ENCODE measurements at places on chromosomes 7 and 10.

- DNase-seq: no peak
Observed at GRCh38 chr7:7607010-7607409, 33.5 kb upstream of the UMAD1 start.

DNA sequence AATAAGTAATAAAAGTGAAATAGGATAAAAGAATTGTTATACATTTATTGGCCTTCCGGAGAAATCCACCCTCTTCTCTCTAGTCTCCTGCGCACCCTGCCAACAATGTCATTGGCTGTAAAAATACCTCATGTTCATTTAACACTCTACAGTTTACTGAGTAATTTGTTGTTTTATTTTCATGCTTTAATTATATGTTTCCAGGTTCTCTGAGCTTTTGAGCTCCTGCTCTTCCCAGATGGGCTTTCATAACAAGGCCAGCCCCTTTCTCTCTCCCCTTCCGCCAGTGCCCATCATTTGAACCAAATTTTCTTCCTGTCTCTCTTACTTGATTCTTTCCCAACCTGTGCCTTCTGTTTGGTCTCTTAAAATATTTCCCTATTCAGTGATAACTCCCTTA lies 144.6 kb upstream of the PRSS1 start:
- no peak for DNase-seq

GRCh38 chr7:101519324-101520023 lies 109.6 kb downstream of the MYL10 start:
- peak; percentile 87 for DNase-seq

- DNase-seq: no peak
Observed at GRCh38 chr7:106365252-106366005, 80.6 kb upstream of the NAMPT start.

GRCh38 chr7:4074994-4075393 lies 607.1 kb upstream of the FOXK1 start:
- DNase-seq: no peak

DNA sequence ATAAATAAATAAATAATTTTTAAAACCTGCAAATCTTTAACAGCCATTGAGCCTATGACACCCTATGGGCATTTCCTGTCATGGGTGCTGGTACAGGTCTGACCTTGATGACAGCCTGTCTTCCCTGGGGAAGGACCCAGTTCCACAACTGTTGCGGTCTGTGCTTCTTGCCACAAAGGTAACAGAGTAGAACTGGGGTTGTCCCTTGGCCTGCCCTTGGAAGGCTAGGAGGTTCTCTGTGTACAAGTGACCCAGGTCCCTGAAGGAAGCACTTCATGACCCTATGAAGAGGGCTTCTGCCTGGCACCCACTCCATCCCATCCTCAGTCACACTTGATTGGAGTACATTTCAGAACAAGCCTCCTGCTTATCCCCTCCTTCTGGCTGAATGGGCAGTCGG lies 66.9 kb downstream of the OGDH start:
- no peak for DNase-seq

DNA sequence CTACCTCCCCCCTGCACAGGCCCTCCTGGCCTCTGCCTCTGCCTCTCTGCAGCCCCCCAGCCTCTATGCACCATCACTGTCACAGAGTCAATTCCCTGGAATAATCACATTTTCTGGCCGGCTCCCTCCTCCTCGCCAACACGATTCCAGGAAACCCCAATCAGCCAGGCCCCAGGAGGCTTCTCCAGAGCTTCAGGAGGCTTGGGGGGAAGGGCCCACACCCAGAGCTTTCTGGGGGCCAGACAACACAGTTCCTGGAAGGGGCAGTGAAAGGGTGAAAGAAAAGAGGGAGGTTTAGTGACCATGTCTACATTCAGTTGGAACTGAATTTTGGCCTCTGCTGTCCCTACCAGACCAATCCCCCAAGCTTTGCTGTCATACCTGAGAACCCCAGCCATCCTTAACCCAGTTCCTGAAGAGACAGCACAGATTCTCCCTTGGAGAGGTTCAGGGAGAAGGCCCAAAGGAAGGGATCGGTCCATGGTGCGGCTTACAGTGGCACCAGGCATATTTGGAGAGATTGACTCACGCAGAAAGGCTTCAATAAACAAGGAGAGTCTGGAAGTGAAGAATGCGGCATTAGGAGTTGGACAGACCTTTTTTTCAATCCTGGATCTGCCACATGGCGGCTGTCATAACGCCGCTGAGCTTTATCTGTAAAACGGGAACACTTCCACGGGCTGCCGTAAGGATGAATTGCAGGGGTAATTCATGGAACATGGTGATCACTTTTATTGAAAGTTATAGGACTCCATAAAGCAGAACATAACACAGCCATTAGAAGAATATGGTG lies 89.0 kb downstream of the NEURL1 start:
- no peak for DNase-seq

DNA sequence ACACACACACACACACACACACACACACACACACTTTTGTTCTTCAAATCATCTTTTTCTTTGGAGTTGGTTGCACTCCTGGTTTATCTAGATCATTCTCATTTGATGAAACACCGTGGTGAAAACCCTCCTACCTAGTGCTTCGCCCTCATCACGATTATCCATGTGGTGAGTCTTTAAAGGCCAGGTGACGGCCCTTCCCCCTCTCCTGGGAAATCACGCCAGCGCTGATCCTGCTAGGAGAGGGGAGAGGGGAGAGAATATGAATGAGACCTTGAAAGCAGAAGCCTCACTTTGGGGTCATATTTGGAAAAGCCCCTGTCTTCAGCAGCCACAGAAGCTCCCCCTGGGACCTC lies 103.9 kb upstream of the LRRC4 start:
- no peak for DNase-seq

GRCh38 chr7:43430411-43430810 lies 152.5 kb upstream of the STK17A start:
- no peak for DNase-seq

DNA sequence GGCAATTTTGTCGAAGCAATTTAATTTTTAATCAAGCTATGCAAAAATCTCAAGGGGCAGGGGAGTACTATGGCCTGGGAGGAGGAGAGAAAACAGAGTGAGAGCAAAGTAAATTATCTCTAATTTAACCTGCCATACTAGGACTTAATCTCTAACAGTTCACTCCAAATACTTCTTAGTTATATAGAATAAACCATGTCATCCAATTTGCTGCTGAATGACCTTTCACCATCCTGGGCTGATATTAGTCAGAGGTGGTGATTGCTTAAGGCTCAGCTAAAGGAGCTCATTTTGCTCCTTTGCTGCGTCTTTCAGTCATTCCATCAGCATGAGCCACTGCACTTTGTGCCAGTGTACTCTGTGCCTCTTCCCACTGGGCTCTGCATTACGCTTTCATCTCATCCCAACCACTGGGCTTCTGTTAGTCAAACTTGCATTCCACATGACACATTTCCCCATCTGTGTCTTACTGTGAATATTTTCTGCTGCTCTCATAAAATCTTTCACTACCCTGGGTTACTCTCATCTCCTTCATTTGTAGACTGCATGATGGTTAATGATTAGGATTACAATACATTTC lies 84.3 kb downstream of the CD36 start:
- DNase-seq: peak; percentile 89

GRCh38 chr10:23325132-23325531 lies 19.5 kb downstream of the C10orf67 start:
- DNase-seq: no peak

- DNase-seq: no peak
Observed at GRCh38 chr7:100881136-100881535, 6.2 kb downstream of the SRRT start.

DNA sequence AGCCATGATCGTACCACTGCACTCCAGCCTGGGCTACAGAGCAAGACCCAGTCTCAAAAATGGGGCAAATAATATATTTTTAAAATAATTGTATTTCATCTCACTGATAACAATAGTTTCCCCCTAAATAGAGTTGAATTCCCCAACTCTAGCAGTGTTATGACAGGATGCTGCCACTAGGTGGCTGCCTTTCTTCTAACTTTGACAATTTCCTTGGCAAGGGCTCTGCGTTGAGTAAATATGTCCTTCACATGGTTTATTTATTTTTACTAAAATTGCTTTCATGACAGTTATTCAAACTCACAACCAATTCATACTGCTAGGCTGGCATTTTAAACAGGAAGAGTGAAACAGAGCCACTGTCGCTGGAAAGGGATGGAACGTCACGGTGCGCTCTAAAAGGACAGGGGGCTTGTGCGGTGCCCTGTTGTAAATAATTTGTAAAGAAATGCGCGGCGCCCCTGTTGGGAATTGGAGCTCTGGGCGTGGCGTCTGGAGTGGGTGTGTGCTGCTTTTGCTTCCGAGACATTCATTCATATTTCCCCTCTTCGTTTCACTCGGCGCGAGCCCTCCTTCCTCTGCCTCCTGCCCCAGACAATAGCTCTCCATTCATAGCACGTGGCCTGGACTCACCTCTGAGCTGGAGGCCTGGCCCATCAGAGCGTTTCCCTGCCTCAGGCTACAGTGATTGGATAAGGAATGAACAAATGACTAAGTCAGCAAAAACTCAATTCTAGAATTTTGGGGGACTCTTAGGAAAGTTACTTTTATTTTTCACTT lies 20.5 kb upstream of the PITRM1 start:
- peak; percentile 39 for DNase-seq

GRCh38 chr7:77181015-77181595 lies 18.5 kb downstream of the FGL2 start:
- DNase-seq: no peak

DNA sequence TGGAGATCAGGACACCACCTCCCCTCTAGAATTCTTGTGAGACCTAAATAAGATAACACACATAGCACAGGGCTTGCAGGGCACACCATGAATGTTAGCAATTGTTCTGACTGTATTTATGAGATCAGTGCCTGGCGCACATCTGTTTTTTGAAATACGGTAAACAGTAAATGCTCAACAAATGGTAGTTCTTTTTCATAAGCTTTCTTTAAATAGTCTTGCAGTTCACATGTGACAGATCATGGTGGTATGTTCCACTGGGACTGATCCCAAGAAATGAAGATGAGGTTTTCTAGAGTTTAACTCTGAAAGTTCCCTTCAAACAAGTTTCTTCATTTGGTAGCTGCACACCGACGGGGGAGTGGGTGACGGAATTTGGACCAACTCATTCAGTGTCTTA lies 34.8 kb downstream of the CREB5 start:
- DNase-seq: no peak

DNA sequence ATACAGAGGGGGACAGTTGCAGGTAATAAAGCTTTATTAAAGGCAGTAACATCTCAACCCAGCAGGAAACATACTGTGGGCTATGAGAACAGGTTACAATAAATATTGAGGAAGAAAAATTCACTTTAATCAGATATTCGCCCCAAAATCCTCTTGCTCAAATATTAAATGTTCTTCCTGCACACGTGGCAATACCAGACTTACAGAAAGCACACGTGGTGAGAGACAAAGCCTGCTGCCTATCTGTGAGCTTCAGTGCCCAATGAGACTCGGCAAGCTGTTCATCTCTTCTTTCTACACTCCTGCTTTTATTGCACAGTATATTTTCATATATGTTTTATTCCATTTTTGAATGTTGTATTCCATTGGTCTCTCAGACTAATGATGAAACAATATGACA lies 113.2 kb downstream of the OR13A1 start:
- DNase-seq: no peak

DNA sequence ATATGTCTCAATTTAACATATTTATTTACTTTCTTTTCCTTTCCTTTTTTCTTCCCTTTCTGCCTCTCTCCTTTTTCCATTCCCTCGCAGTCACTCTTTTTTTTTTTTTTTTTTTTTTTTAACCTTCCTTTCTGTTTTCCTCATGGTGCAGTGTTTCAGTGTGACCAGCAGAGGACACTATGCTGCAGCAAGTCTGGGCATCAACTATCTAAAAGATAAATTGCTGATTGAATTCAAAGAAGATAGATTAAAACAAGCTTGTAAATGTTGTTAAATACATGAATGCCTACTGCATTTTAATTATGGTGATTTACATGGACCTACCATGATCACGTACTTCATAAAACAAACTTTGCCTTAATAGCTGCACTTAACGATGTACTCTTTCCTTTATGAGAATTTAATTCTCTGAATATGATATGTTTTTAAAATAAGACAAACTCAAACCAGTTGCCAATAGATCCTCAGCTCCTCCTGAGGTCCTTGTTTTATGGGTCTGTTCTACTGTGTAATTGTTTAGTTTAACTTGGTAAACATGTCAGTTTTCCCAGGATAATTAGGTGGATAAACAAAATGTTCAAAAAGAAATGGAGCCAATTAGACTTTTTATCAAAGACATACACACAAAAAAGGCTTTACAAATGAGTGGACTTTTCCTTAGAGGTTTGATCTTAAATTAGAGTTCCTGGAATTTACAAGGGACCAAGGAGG lies 101.0 kb upstream of the AGR3 start:
- DNase-seq: no peak

GRCh38 chr10:125264757-125265578 lies 104.6 kb upstream of the CTBP2 start:
- no peak for DNase-seq

GRCh38 chr10:7377614-7378248 lies 33.1 kb downstream of the SFMBT2 start:
- no peak for DNase-seq

GRCh38 chr10:120684226-120684625 lies 166.9 kb upstream of the WDR11 start:
- DNase-seq: no peak

- DNase-seq: no peak
Observed at GRCh38 chr10:16586358-16587138, 64.9 kb upstream of the C1QL3 start.

DNA sequence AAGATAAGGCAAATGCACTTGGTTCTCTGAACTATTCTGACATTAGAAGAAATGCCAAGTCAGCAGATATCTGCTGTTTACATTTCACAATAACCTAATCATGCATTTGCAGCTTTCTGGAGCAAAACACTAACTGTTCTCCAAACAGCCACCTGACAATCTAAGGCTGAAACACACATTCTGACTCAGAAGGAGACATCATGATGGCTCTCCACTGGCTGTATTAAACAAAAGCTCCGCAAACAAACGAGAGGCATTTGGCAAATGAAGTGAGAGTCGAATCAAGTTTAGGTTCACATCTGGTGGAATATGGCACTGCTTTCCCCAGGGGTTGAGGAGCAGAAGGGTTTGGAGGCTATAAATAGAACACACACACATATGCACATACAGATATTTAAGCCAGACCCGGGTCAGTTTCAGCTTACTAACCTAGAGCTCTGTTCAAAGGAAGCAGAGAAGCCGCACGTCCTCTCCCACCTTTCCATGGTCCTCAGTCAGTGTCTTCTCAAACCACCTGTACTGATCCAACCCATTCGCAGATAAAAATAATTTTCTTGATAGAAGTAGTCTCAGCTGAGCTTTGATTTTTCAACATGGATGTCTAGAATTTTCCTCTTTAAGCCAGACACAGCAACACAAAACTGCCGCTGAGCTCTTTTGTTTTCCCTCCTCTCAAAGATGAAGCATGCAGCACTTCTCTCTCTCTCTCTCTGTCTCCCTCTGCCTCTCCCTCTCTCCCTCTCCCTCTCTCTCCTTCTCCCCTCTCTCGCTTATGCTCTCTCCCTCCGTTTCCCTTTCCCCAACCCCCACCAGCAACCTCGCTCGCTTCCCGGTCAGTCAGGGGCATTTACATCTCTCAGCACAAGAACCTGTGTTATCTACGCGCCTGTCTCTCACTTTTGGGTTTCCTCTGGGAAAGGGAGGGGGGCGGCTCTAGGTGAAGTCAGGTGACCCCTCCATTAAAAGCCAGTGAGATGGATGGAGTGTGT lies 682.8 kb downstream of the MAGI2 start:
- no peak for DNase-seq

- DNase-seq: no peak
Observed at GRCh38 chr10:48973065-48973464, 33.4 kb upstream of the LRRC18 start.
